ENCODE measurements at places on chromosomes 11 and 22.

DNA sequence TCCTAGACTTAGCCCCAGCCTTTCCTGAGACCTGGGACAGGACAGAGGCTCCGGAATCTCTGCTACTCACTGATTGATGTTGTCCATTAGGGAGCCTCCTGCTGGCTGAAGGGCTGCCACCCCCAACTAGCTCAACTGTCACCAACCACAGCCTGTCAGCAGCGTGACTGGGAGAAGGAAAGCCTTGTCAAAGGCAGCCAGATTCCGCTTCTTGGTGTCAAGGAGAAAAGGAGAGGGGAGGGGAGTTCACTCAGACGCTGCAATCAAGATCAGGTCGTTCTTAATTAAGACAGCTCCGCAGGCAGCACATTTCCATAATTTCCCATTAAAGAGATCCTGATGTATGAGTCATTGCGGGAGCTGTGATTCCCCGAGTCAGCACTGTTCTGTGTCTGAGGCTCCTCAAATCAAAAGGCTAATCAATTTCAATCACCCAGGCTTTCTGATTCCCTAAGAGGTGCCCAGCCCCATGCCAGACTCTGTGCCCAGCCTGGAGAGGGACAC, 152.8 kb upstream of the ZBED5 start:
- no peak for DNase-seq

DNA sequence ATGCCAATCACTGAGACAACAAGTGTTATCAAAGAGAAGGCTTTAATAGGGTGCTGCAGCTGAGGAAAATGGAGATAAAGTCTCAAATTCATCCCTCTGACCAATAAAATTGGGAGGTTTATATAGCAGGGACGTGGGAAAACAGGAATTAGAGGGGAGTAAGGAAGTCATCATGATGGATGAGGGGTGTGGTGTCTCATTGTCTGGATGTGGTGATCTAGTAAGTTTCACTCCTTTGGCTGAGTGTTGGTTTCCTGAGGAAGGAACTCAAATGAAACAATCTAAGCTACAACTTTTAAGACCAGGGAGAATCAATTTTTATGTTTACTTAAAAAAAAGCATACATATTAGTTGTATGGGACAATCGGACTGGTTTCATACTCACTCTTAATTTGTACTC, 491.0 kb upstream of the KIRREL3 start:
- DNase-seq: no peak

- DNase-seq: no peak
Observed at GRCh38 chr22:19138217-19139000, 6.0 kb downstream of the ESS2 start.

GRCh38 chr11:12762278-12762677, 88.1 kb downstream of the TEAD1 start:
- no peak for DNase-seq

DNA sequence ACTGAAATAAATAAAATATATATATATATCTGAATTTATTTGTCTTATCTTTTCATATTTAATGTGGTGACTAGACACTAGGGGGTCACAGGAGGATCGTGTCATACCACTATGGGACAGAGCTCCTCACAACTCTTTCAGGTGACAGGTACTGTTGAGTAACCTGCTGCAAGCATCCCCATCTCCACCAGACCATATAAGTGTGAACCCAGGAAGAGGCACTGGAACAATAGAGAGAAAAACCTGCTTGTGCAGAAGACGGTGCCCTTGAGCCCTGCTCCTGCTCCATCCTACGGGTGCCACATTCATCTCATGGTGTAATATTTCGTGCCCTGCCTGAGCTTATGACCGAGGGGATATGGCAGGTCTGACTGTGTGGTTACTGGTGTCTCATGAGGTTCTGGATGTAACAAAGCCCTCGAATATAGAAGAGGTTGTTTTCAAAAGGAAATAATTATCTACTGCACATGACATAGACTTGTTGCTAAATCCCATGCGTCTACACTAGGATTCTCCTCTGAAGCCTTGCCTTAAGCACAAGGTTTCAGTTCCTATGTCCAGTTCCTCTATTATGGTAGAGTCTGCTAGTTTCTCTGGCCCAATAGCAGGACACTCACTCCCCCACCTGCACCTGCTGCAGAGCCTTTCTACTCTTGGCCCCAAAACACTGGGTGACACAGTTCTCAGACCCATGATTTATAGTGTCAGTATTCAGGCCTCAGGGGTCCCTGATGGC, 70.4 kb downstream of the GGTLC2 start:
- DNase-seq: no peak

GRCh38 chr22:49962012-49962750, 1.6 kb downstream of the PIM3 start:
- peak; percentile 45 for DNase-seq

GRCh38 chr22:44426981-44427380, 71.1 kb downstream of the RTL6 start:
- DNase-seq: no peak

DNA sequence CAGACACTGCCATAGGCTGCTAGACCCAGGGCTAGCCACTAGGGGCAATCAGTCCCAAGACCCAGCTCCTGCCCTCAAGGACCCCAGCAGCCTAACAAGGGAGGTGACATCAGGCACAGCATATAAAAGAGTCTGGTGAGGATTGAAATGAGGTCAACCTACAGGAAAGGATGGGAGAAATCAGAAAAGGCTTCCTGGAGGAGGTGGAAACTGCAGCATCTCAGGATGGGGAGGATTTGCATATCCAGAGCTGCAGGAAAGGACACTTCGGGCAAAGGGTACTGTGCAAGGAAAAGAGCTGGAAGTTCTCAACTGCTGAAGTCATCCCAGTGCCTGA, 2.9 kb upstream of the ARFGAP2 start:
- peak; percentile 70 for DNase-seq

GRCh38 chr11:64209563-64209843, 3.0 kb downstream of the FERMT3 start:
- DNase-seq: no peak

DNA sequence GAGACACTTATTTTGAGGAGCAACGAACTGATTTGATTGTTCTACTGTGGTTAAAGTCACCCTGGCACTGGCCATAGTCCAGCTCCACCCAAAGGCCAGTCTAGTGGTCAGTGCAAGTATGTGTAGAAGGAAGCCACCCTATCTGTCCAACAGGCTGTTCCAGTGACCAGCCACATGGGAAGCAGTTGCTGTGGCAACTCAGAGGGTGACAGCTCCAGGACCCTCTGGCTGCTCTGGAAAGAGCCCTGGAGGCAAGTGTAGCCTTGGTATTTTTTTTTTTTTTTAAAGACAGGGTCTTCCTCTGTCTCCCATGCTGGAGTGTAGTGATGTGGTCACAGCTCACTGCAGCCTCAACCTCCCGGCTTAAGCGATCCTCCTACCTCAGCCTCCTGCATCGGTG, 27.8 kb downstream of the LMO1 start:
- DNase-seq: no peak

- DNase-seq: no peak
Observed at GRCh38 chr11:17571431-17572358, 24.6 kb downstream of the OTOG start.

- DNase-seq: peak; percentile 48
Observed at GRCh38 chr22:30471616-30472318, at the start of gene SEC14L3. TSS of gene SEC14L3 (minus strand) at chr22:30472017. CDS start at chr22:30471958, 59 bp downstream.

DNA sequence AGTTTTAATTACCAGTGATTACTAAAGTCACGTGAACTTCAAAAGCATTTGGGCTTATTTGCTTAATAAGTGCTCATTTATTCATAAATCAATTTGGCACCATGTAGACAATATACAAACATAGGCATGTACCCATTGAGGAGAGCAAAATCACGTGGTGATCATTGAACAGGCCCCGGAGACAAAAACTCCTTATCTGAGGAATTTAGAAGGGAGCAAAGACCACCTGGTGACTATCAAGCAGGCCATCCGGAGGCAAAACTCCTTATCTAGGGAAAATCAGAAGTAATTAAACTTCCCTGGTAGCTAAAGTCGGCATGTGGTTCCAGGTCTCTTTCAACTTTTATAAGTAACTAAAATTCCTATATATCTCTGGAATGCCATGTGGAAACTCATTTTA, 5.7 kb upstream of the BTBD10 start:
- DNase-seq: no peak

DNA sequence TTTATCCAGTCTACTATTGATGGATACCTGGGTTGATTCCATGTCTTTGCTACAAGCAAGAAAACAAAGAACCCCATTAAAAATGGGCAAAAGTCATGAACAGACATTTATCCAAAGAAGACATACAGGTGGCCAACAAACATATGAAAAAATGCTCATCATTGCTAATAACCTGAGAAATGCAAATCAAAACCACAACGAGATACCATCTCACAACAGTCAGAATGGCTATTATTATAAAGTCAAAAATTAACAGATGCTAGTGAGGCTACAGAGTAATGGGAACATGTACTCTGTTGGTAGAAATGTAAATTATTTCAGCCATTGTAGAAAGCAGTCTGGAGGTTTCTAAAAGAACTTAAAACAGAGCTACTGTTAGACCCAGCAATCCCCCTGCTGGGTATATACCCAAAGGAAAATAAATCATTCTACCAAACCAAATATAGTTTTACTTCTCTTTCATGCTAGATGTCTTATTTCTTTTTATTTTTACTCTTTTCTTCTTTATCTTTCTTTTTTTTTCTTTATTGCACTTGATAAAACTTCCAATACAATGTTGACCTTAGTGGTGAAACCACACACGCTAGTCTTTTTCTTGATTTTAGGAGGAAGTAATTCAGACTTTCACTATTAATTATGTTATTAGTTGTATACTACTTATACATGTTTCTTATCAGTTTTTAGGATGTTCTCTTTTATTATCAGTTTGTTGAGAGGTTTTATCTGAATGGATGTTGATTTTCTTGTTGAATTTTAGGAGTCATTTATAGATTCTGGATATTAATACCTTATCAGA, 14.3 kb downstream of the TRIM22 start:
- no peak for DNase-seq

DNA sequence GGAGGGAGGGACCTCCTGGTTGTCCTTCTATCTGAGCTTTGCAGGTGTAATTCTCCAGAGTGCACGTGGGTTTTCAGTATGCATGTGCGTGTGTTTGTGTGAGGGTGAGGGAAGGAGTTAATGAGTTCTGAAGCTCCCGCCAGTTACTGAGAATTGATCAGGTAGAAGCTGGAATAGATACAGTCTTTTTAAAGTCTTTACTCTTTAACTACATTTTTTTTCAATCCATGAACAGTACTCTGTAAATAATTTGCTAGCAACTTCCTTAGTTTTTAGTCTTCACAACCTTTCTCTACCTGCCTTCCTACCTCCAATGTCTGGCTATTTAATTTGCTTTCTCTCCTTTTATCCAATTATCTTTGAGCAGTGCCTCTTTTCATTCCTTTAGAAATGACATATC, 25.5 kb downstream of the ARHGAP42 start:
- no peak for DNase-seq

DNA sequence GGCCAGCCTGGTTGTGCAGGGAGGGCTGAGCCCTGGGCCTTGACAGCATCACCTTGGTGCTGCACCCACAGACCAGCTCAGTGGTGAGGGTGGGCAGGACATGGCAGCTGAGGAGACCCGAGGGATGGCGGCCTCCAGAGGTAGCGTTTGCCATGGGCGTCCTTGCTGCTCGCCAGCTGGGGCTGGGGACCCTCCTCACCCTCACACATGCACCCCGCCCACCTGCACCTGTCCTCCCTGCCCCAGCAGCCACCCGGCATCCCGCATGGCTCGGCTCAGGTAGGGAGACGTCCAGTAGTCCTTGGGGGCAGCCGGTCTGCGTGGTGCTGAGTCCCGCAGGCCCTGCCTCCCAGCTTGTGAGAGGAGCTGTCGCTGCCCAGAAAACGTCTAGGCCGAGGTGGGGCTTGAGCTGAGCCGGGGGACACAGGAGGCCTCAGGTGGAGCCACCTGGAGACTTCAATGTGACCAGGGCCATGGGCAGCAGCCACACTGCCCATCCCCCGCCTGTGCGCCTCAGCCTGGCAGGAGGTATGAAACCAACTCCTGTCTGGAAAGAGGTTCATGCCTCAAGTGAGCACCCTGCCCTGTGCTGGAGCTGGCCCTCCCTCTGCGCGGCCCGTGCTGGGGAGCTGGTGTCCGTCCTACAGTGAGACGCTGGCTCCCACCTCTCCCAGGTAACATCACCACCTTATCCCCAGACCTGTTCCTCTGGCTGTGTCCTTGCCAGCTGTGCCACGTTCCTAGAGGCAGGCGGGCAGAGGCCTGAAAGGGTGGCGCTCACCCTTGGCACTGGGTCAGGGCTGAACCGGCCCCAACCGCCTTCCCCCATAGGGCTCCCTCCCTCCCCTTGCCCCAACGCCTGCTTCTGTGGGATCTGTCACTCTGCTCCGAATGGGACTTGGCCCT, 3.3 kb upstream of the TRABD start:
- no peak for DNase-seq

- no peak for DNase-seq
Observed at GRCh38 chr11:99531468-99531867, 510.7 kb downstream of the CNTN5 start.

GRCh38 chr11:133559833-133560471, 27.7 kb upstream of the OPCML start:
- no peak for DNase-seq

DNA sequence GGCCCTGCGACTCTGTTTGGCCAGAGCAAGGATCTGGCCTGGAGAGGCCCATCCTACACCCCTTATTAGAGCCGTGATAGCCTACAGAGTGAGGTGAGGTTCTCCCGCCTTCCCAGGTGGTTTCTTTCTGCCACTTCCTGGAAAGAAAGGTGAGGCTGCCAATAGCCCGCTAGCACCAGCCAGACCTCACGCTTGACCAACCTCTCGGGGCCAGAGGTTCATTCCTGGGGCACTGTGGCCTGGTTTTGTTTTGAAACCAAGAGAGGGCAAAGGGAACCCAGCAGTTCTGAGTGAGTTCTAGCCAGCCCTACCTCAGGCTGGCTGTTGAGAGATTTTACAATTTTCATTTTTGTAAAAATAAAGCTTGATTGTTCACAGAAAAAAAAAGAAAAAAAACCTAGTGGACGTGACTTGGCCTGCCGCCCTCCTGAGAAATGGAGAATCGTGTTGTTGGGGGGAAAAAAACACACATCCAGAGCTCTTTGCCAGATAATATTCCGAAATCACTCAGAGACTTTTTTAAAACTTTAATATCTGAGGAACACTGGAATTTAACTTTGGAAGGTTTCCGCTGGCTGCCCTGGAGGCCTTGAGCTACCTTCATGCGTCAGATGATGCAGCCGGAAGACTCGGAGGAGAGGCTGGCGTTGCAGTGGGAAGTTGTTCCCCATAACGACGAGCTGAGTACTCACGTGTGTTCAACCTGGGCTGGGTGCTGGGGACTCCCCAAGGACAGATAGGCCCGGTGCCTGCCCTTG, 84.5 kb downstream of the BCR start:
- DNase-seq: no peak
